Femur (tissue), 1 donor: ENCODE measurements at places on chromosomes 2 and 18.

GRCh38 chr2:196441527-196441926 is 198.0 kb upstream of the CCDC150 start:
- DNase-seq = no peak

- peak; percentile 86 for DNase-seq
Measured at GRCh38 chr2:10285556-10286198, 17.0 kb upstream of the HPCAL1 start.

DNA sequence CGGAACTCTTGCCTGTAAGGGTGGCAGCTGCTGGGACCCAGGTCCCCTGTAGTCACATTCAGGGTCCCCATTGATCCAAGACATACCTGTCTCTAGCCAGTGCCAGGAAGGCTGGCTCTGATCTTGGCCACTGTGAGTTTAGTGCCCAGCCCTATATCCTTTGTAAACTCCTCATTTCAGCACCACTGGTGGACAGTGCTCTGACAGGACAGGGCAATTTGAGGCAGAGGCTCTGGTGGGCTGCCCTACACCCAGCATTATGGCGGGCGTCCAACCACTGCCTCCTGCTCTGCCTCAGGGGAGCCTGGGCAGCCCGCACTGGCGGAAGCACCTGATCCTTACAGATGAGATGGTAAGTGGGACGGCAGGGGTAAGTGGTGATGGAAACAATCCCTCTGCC is 55.2 kb upstream of the MGAT4A start:
- DNase-seq = no peak

GRCh38 chr2:32678825-32679224 is 51.0 kb downstream of the TTC27 start:
- DNase-seq = no peak

GRCh38 chr18:2306606-2307005 is 264.7 kb downstream of the METTL4 start:
- DNase-seq = no peak

- DNase-seq = no peak
Measured at GRCh38 chr18:12995952-12996477, 4.9 kb downstream of the CEP192 start.
